Activated naive CD4-positive, alpha-beta T cell (primary cell): ENCODE measurements at places on chromosomes 16 and 17.

DNA sequence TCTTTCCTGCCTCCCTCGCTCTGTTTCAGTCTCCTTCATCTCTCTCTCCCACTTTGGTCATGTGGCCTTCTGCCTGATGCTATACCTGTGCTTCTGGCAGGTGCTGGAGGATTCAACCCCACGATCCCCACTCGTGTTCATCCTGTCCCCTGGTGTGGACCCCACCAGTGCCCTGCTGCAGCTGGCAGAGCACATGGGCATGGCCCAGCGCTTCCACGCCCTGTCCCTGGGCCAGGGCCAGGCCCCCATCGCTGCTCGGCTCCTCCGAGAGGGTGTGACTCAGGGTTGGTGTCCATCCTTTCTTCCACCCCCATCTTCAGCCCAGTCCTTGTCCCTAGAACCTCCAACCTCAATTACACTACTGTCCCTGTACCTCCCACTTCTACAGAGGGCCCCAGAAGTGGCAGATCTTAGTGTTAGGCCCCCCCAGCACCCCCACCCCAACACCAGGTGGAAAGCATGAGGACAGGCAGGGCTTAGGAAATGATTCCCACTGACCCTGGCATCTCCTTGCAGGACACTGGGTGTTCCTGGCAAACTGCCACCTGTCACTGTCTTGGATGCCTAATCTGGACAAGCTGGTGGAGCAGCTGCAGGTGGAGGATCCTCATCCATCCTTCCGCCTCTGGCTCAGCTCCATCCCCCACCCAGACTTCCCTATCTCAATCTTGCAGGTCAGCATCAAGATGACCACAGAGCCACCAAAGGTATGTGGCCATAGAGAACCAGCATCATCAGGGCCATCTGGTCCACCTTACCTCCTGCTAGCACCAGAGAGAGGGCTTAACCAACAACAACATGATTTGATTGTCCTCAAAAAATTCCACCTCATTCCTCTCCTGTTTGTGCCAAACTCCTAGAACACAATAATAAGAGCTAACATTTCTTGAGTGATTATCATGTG is 9.7 kb upstream of the KDM6B start:
- DNase-seq = no peak

DNA sequence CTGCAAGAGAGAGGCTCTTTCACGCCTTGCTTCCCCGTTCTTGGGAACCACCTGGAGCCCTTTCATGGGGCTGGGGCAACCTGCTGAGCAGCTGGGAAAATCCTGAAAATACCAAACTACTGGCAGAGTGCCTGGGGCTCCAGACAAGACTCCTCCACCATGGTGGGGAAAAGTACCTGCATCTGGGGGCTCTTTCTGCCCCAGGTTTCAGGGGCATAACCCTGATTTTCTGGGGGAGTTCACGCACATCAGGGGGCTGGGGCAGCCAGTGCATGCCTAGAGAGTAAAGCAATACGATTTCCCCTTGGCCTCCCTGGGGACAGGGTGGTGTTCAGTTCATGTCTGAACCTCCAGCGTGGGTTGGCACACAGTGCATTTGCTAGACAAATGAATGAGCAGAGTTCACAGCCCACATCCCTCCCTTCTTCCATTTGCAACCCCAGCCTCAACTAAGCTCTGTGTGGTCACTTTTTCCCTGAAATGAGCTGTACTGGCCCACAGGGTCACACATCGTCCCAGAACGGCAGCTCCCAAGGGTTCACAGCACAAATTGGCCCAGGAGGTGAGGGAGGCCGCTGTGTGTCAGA is 5.2 kb upstream of the CDC42EP4 start:
- no peak for DNase-seq

DNA sequence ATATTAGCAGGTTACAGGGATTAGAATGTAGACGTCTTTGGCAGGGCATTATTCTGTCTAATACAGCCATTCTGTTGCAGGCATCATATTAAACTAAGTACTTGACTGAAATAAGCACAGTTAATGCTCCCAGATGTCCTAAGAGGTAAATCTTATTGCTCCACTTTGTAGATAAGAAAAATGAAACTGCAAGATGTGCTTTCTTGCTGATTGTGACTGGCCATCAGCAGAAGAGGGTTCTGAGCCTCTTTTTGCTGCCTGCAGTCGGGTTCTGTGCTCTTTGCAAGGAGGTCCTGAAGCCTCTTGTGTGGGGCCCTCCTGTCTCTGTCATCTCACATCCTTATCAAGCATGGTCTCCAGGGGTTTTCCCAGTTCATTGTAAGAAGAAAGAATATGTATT is 167.1 kb downstream of the KCNJ2 start:
- no peak for DNase-seq

GRCh38 chr17:312476-313148 is 40.0 kb downstream of the RPH3AL start:
- DNase-seq = no peak

- DNase-seq = no peak
These were observed 164.3 kb downstream of the ANKFN1 start for GRCh38 chr17:56317351-56318208.

GRCh38 chr17:74842599-74843351 is 16.9 kb downstream of the GRIN2C start:
- no peak for DNase-seq

DNA sequence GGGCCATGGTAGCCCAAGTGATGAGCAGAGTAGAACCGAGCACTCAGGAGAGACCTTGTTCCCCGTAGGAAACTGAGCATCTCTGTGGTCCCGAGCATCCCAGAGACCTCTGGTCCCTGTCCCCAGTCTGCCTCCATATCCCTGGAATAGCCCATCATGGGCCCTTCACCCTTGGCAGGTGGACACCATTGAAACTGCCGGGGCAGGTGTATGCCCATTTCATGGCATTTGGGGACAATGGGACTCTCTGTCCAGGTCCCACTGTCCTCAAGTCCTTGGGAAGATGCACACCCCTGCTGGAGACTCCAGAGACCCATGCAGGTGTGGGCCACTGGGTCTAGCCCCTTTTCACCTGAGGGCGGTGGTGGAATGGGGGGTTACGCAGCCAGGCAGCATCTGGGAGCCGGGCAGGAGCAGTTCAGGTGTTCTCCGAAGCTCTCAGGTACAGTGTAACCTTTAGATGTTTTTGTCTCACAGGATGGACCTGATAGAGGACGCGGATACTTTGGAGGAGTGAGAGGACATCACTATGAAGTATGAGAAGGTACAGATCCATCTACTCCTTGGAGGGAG is 75.9 kb downstream of the GOSR1 start:
- DNase-seq = no peak

DNA sequence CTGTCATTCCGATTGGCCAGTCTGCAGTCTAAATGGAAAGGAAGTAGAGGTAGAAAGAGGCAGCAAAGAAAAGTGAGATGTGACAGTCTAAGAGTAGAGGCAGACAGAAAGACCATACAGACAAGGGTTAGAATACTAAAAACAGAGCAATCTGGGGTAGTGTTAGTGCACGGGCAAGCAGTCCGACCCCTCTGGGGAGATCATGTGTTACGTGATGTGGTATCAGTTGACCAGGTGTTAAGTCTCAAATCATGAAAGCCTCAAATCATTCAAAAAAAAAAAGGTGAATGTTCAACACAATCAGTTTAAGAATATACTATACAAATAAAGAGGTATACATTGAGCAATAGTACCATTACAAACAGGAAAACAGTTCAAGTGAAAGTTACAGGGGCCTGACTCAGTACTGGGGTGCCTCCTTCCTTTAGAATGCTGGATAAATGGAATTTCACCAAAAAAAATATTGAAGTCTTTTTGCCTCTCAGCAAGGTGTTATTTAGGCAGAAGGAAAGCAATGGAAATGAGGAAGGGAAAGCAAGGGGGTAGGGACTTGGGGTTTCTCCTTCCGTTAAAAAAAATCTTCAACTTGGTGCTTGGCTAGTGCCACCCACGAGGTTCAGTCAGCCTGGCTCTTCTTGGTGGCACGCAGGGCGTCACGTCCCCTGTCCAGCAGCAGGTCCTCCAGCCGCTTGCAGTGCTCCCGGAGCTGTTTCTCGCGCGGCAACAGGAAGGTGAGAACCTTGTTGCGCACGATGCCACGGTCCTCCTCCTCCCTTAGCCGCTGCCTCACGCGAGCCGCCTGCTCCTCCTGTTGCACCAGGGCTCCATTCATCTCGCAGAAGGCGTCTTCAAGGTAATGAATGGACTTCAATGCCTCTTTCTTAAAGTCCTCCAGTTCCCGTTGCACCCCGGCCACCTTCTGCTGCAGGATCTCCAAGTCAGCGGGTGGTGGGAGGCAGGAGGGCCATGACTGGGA is 616 bp downstream of the CCDC182 start:
- DNase-seq = no peak

DNA sequence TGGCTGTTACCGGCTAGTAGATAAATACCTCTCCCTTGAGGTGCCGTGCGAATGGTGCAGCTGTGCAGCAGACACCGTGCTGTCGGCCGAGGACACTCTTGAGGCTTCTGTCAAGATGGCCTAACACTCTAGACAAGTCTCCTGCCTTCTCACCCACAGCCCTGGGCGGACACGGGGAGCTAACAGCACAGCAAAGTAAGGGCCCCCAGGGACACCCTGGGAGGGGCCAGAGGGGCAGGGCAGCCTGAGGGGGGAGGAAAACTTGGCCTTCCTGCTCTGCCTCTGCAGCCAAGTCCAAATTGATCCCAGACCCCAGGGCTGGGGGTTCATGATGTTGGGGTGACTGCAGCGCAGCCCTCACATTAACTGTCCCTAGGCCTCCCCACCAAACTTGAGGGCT is 210.2 kb downstream of the RPTOR start:
- no peak for DNase-seq

DNA sequence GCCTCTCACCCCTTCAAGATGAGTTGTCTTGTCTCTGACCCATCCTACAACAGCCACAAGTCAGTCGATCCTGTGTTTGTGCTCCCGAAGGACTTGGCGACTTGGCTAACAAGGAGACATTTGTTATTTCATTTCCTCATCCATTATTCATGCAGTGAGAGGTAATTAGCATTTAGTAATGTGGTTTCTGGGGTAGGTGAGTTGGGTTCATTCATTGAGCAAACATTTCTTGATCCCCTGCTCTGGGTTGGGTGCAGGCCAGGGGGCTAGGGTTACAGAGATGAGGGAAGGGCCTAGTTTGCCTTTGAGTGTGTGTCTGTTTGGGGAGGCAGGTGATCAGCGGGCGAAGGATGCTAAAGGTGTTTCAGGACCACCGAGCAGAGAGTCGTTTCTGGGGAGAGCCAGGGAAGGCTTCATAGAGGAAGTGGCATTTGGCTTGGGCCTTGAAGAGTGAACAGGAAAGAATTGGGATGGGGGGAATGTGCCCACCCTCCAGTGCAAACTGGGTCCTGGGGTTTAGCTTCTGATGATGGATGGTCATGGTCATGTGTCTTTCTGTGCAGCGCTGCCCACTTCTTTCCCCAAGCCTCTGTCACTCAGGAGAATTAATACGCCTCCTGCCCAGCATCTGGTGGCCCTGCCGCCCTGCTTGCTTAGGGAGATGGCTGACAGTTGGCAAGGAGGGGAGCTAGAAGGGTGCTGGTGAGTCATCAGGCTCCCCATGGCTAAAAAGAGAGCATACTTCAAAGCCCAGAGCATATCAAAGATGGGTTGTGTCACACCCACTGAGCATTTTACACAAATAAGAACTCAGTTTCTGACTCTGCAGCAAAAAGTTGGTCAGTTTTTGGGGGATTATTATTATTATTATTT is 38.5 kb downstream of the MSI2 start:
- peak; percentile 10 for DNase-seq

- DNase-seq = no peak
These were observed 23.5 kb downstream of the TBX4 start for GRCh38 chr17:61475726-61476125.

GRCh38 chr16:21937336-21937829 is 15.8 kb upstream of the UQCRC2 start:
- no peak for DNase-seq

DNA sequence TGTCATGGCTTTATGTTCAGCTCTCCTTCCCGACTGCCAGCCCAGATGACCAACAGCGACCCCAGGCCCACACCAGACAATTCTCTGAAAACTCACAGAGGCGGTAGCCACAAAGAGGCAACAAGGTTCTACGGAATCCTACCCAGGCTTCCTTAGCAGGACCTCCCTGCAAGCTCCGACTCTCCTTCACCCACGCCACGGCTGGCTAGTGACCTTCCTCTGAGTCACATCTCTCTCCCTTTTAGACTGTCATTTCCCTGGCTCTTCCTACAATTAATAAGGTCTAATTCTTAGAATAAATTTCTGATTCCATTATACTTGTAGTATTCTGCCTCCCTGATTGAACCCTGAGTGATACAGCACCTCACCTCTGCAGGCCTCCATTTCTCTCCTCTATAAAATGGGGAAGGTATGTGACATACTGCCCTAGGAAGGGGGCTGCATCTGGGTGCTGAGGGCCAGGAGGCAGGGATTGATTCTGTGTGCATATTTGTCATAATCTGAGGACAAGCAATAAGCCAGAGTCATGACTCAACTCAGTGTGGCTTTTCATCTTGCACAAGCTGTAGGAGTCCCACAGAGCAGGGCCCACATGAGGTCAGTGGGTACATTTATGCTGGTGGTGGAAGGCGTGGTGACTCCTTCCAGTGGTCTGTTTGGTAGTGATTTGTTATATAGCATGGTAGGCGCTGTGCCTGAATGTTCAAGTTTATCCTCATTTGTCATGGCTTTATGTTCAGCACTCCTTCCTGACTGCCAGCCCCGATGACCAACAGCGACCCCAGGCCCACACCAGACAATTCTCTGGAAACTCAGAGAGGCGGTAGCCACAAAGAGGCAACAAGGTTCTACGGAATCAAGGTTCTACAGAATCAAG is 46.2 kb downstream of the SMPD3 start:
- DNase-seq = no peak

DNA sequence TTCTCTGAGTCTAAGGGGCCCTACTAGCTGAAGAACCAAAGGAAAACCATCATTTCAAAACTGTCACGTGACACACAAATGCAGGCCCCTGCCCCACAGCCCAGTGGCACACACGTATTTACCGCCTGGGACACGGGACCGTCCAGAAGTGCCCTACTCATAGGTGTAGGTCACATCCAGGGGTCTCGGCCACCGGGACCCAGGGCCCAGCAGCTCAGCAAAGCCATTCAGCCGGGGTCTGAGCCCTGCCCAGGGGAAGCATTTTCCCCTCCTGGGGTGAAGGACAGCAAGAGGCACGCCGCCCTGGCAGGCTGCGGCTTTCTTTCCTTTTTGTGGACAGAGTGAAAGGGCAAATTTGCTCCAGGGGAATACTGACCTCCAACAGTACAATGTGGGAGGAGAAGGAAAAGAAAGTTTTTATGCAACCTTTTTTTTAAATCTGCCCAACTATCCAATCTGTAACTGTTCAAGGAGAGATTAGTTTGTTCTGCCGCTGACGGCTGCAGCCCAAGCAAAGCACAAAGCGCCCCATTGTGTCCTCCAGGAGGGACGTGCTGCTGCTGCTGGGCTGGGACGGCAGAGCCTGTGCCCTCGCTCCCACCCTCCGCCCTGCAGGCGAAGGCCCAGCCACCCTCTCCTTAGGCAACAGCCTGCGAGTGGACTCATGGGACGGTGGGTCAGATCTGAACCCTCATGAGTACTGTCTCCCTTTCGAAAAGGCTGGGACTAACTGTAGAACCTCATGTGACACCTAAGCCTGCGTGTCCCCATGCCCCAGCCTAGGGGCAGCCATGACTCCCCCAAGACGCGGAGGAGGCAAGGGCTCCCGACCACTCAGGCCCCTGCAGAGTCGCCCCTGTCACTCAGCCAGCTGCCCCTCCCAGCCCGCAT is 21.3 kb downstream of the SLC7A5 start:
- no peak for DNase-seq

GRCh38 chr16:85625485-85626117 is 12.5 kb downstream of the GSE1 start:
- no peak for DNase-seq

- DNase-seq = peak; percentile 75
These were observed at the start of gene BLMH for GRCh38 chr17:30291543-30292285. BLMH (minus strand) TSS chr17:30291944; CDS start chr17:30291819, 125 bp downstream.

- no peak for DNase-seq
These were observed 41.4 kb upstream of the MMP2 start for GRCh38 chr16:55437625-55438024.

GRCh38 chr17:8326511-8327302 is 12.9 kb upstream of the ODF4 start:
- no peak for DNase-seq
